ENCODE measurements at places on chromosomes 11 and 22.

- no peak for DNase-seq
These were observed 652.8 kb downstream of the KCNA4 start for GRCh38 chr11:29364006-29364405.

- DNase-seq = no peak
These were observed 8.3 kb downstream of the NDUFV1 start for GRCh38 chr11:67614730-67615714.

DNA sequence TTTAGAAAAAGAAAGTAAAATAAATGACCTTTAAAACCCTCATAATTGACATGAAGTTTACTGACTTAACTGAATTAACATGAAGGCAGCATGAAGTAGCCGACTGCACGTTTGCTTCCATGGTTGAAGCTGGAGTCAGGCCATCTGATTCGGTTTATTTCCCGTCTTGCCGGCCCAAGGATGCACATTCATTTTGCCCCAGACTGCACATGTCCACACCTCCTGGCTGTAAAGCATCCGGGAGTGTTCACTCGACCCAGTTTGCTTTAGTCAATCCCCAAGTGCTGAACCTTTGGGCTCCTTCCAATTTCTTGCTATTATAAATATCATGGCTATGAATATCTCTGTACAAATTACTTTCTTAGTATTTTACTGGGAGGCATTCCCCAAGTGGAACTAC, 17.7 kb upstream of the TUB start:
- DNase-seq = no peak

DNA sequence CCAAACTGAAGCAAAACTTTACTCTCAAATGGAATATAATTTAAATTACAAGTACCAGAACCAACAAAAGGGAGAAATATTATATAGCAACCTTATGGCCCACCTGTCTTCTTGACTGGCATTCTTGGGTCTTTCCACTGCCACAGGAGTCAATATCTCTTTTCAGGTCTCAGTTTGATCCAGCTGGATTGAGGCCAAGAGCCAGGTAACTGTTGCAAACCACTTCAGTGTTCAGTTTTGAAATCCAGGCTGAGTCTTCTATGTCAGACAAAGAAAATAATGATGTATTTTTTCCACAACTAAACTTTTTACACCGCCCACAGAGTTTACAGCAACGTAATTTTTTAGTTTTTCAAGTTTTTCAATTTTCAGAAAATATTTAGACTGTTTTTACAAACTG, 648 bp downstream of the DLG2 start:
- DNase-seq = no peak

- DNase-seq = no peak
These were observed 155.1 kb upstream of the CADM1 start for GRCh38 chr11:115659061-115659963.

DNA sequence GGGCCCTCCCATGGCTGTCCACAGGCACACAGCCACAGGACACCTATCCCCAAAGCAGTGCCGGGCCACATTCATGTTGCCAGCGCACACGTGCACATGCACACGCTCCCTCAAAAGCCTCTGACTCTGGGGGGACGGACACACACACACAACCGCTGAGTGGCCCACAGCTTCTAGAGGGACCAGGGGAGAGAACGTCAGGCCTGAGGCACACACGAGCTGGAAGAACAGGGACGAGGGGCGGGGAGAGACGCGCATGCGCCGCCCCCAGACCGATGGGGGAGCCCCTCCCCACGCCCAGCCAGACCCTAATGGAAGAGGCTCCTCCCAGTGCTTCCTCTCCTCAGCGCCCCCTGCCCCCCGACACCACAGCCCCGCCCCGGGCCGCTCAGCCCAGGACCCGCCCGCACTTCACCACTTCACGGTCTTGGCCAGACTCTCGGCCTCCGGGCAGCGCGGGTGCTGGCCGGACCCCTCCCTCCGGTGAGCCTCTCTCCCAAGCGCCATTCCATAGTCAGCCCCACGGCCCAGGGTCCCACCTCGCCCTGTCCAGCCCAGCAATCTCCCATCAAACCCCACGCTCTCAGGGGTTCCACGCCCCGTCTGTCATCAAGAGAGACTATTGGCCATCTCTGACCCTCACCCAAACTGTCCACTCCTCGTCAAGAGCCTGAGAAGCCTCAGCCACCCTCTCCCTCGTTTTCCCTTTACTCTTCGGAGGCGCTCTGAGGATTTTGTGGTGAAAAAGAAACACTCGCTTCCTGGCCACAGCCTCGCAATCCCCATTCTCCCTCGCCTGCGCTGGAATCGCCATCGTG, 11.7 kb downstream of the NRXN2 start:
- DNase-seq = no peak

GRCh38 chr11:47571895-47572294, 6.5 kb downstream of the PTPMT1 start:
- no peak for DNase-seq

GRCh38 chr11:67628710-67629385, 889 bp downstream of the NUDT8 start:
- no peak for DNase-seq

DNA sequence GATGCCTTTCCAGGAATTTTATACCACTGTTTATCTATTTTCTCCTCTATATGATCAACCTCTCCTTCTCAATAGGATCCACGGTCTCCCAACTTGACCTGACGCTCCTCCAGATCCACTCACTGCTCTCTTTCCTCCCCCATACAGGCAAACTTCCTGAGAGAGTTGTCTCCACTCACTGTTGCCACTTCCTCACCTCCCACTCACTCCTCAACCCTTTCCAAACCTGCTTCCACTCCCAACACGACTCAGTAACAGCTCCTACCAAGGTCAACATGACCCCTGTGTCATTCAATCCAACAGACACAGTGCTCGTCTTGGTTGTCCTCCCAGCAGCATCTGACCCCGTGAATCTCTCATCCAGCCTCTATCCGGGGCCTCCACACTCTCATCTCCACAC, 3.1 kb downstream of the APBB1 start:
- DNase-seq = no peak

DNA sequence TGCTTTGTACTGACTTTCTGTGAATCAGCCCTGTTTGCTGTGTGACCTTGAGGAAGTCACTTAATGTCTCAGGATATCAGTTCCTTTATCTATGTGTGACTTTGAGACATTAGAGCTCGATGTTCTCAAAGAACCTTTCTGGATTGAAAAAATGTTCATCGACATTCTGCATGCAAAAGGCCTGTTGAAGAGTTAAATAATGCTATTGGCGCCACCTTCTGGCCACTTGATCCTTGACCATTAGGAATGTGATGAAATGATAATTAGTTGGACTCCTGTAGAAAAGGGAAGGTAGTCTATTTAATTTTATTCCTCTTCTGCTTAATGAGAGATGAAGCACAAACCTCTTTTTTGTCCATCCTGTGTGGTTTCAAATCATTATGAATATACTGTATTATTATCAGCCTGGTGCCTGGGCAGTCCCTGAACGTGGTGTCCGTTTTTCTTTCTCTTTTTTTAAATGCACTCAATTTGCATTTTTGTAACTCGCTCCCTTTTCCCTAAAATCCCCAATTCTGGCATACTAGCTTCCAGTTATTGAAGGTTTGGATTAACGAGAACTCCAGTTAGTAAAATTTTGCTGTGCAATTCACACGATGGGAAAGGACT, 20.7 kb downstream of the ELF5 start:
- peak; percentile 66 for DNase-seq

GRCh38 chr11:129423426-129423825, 47.8 kb downstream of the BARX2 start:
- DNase-seq = no peak

DNA sequence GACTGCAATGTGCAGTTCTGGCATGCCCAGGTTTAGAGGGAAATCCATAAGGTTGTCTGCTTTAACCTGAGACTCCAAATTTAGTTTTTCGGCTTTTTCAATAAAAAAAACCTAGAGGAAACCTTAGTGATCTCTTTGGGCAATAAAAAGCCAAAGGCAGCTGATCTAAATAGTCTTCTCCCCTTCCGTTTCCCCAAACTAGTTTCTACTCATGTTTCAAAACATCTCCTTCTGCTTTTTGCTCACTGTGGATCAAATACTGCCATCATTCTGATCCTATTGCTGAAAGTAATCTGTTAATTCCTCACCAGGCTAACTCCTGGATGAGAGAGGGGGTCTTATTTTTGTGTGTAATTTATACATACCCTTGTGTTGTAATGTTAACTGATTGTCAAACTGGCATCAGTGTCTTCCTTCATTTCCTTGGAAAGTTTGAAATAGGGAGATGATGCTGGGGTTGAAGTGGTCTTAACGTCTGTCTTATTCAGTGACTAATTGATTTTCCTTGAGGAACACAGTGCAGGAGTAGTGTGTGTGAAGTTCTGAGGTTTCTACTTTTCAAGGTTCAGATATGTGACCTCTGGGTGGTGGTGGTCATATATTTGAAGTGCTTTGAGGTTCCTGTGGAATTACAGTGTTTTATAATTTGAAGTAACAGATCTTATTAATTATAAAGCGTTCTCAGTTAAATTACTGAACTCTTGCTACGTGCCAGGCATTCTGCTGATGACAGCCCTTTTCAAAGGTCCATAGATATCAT, 55.0 kb downstream of the ARHGAP42 start:
- no peak for DNase-seq

- no peak for DNase-seq
These were observed 93.8 kb downstream of the TRIM29 start for GRCh38 chr11:120044011-120044675.

DNA sequence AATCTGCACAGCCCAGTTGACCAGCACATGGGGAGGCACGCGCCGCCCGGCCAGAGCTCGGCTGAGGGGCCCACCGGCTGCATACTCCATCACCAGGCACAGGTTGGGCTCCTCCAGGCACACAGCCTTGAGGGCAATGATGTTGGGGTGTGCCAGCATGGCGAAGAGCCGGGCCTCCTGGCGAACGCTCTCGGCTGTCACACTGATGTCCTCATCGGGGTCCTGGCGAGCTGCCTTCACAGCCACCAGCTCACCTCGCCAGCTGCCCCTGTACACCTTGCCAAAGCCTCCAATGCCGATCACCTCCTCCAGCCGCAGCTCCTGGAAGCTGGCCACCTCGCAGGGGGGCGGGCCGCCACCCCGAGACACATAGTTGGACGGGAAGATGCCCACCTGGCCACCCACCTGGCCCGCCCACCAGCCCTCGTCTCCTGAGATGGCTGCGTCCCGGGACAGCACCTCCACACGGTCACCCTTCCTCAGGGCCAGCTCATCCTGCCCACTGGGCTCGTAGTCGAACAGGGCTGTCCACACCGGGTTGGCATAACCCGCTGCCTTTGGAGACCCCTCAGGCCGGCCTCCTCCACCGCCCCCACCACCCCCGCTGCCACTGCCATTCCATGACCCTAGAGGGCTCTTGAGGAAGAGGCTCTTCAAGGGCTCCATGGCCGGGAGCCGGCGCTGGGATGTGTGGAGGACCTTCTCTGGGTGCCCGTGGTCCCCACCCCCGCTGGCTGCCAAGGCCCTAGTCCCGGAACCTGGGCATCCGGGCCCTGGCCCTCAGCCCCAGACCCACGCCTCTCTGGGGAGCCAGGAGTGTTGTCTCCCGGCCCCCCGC, 711 bp downstream of the MAP3K11 start:
- DNase-seq = no peak

DNA sequence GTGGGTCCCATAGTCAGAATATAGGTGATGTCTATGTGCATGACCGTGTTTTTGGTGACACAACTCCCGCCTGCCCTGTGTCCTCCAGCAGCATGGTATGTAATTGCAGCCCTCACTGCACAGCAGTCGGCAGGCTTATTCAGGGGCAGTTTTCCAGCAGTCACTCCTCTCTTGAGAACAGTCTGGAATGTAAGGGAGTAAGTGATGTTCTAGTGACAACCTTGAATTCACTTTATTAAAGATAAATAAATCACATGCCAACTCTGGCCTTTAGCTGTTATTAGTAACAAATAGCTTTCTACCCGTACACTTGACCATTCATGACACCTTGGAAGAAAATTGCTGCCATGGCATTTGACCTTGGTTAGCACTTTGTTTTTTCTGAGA, 27.9 kb downstream of the ZNRF3 start:
- no peak for DNase-seq

GRCh38 chr11:66697988-66698387, 20.3 kb upstream of the RBM4B start:
- no peak for DNase-seq

DNA sequence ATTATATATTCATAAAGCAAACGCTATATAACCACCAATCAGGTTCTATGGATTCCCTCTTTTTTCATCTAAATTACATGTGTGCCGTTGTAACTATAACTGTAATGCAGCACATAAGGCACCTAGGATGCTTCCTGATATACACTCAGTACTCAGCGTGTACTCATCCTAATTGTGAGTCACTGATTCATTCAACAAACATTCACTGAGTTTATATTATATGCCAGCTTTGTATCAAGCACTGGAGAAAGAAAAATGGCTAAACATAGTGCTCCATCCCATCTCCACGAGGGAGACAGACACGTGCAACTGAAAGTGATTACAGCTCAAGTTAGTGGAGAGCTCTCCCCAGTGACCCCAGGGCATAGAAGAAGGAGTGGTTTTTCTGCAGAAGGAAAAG, 49.9 kb upstream of the SYN3 start:
- no peak for DNase-seq

DNA sequence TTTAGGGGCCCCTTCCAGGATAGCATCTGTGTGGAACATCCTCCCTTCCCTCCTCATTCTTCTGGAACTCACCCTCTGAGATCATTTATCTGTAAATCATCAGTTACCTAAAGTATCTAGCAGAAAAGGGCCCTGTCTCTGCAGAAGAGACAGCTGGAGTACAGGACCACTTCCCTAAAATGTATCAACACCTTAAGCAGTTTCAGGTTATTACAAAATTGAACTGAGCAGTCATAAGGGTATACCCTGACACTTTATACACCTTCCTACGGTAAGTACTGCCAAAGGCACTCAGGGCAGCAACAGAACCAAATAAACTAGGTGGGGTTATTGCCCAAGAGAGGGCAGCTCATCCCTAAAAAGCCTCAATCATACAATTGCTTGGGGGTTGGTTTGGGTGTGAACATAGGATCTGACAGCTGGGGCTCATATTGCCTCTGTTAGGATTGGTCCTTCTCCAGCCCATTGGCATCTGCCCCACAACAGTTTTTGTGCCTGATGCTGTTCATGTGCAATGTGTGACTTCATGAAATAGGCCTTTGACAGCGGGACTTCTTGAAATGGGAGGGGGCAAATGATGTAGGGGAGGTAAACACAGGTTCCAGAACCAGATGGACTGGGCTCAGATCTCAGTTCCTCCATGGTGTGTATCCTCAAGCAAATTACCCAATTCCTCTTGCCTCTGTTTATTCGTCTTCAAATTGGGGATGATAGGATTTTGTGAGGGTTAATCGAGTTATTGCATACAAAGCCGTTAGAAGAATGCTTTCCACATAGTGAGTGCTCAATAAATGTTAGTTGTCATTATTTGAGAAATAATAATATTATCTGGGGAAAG, 2.9 kb downstream of the POU2AF3 start:
- no peak for DNase-seq

DNA sequence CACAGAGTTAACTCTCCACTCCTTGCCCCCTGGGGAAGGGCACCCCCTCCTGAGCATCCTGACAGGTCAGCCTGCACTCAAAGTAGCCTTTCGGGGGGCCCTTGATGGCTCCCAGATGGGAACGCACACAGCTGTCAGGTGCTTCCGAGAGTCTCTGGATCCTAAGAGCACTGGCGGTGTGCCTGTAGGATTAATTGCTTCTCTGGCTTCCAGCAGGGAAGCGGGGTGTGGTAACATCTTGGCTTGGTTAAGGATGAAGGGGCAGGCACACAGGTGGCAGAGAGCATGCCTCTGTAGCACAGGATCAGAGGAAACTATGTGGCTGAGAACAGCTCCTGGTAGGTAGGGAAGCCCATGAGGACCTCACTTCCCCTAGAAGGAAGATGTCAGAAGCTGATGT, 199.8 kb downstream of the MIAT start:
- no peak for DNase-seq

All from dermis microvascular lymphatic vessel endothelial cell (primary cell).